Epithelial cell of proximal tubule (primary cell): ENCODE measurements at places on chromosomes 13 and 19. TPM values are rescaled to one million over a fixed set of nuclear protein-coding genes. Genes with fewer than 3 reads are reported as not detected.

The C19orf85 gene
- not detected in 2 replicates for total RNA-seq

The PTGIR gene
- 0.07 and 0.58 TPM in 2 replicates for total RNA-seq

The PIH1D1 gene
- 130 and 147 TPM in 2 replicates for total RNA-seq

The CIC gene
- total RNA-seq = 49.3 and 63.9 TPM in 2 replicates

The RNF225 gene
- total RNA-seq = not detected in 2 replicates

The ZNF382 gene
- 3.9 and 8.6 TPM in 2 replicates for total RNA-seq

The DGKH gene
- total RNA-seq = 10.0 and 10.3 TPM in 2 replicates

The CYP4F2 gene
- total RNA-seq = not detected in 2 replicates

The ACP7 gene
- total RNA-seq = 0.22 and 0.23 TPM in 2 replicates

The CGB5 gene
- total RNA-seq = not detected in 2 replicates

The CGB3 gene
- not detected in 2 replicates for total RNA-seq

The ZNF723 gene
- not detected in 2 replicates for total RNA-seq

The HPN gene
- total RNA-seq = 2.0 TPM in 1 of 2 replicates, not detected in the other

The ZNF805 gene
- total RNA-seq = 4.3 and 7.8 TPM in 2 replicates

The RAB20 gene
- 6.7 and 17.0 TPM in 2 replicates for total RNA-seq

The MIDN gene
- 44.1 and 66.3 TPM in 2 replicates for total RNA-seq

The AMER2 gene
- 0.29 TPM in 1 of 2 replicates, not detected in the other for total RNA-seq

The AP1M2 gene
- 39.7 and 47.2 TPM in 2 replicates for total RNA-seq

The KCNN4 gene
- 8.3 and 11.6 TPM in 2 replicates for total RNA-seq

The ZNF575 gene
- total RNA-seq = not detected in 2 replicates
